Stimulated activated CD4-positive, alpha-beta T cell treated with anti-CD3 and anti-CD28 coated beads, TNF-alpha, amount 100 ng/mL, for 48 hours (primary cell): ENCODE measurements at places on chromosomes 4 and X.

GRCh38 chr4:7390906-7391636 lies 43.7 kb downstream of the PSAPL1 start:
- no peak for DNase-seq

DNA sequence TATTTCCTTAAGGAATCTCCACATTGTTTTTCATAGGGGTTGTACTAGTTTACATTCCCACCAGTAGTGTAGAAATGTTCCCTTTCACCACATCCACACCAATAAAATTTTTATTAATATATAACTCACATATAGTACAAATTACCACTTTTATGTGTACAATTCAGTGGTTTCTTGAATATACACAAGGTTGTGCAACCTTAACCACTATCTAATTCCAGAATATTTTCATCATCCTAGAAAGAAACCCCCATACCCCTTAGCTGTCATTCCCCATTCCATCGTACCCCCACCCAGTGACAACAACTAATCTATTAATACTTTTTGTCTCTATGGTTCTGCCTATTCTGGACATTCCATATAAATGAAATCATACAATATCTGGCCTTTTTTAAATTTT lies 108.3 kb upstream of the USP9X start:
- no peak for DNase-seq

DNA sequence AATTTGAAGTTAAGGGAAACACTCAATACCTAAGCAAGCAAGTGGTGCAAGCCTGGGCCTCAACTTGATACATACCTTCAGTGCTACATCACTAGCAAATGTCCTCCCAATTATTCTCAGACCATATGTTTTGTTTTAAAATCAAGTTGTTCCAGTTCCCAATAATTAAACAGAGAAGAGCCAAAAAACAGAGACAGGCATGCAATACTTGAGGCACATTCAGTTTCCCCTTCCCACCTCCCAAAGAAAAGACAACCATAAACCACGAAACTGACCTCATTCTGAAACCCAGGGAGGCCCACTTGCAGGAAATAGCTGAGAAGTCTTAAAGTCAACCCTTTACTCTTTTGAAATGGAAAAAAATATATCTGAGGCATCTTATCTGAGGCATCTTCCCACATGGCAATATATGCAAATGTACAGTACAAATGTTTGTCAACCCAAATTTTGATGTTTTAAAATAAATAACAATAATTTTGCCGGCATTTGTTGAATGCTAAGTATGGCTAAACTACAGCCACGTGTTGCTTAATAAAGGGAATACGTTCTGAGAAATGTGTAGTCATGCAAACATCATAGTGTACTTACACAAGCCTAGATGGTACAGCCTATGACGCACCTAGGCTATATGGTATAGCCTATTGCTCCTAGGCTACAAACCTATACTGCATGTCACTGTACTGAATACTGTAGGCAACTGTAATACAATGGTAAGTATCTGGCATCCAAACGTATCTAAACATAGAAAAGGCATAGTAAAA lies 147.5 kb downstream of the TSPAN5 start:
- no peak for DNase-seq

DNA sequence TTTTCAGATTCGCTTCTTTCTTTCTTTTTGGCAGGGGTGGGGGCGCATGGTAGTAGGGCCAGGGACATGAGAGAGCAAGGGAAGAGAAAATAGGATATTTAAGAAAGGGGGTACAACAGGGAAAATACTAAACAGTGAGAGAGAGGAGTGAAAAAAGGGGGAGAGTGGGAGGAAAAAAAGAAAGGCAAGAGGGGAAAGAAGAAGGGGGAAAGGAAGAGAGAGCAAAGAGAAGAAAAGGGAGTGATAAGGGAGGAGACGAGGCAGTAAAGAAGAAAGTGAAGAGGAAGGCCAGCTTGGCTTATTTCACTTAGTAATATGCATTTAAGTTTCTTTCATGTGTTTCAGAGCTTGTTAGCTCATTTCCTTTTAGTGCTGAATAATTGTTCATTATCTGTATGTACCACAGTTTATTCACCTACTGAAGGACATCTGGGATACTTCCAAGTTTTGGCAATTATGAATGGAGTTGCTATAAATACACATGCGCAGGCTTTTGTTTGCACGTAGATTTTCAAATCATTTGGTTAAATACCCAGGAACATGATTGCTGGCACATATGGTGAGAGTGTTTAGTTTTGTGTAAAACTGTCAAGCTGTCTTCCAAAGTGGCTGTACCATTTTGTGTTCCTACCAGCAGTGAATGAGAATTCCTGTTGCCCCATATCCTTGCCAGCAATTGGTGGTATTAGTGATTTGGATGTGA lies 37.3 kb downstream of the CASP6 start:
- DNase-seq: no peak

DNA sequence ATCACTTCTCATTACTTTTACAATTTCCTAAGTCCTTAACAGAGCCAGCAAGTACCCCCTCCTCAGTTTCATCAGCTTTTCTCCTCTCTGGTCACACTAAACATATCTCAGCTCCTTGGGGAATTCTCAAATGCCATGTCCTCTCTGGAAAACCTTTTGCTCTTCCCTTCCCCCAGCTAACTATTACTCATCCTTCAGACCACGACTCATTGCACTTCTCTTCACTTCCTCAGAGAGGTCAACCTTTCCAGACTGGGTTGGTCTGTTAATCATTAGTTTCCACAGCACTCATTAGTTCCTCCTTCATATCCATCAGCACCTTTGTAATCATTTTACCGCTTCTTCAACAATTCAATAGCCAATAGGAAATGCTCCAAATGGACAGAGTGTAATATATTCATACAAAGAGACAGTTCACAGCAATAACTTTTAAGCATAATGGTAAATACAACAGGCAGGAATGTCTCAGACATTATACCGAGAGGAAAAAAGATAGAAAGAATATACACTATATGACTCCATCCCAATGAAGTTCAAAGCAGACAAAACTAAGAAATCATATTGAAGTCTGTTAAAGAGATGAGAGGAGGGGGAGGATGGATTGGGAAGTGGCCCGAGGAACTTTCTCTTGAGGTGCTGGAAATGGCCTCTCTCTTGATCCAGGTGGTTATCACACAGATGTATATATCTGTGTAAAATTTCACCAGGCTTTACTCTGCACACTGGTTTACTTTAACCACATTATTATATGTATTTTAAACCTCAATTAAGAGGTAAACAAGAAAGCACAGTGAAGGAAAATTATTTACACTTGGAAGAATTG lies 39.6 kb downstream of the DDX60L start:
- DNase-seq: no peak

DNA sequence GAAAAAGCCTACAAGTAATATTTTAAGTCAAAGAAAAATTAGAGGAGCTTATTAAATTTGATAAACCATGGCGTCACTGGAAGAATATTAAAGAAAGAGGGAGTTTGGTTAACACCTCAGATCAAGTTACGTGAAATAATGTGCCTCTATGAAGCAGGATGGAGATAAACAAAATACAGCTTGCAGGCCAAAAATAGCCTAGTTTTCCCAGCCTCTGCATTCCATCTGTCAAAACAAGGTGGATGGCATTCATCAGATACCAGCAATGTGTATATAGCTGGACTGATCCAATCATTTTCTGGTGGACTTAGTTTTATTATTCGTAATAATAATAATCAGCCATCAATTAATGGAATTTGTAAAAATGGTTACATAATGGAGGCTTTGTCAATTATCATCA lies 230.7 kb downstream of the NR3C2 start:
- DNase-seq: no peak

GRCh38 chr4:74638001-74638400 lies 156.3 kb downstream of the BTC start:
- DNase-seq: no peak

- no peak for DNase-seq
Observed at GRCh38 chr4:3286335-3287175, 6.3 kb upstream of the RGS12 start.

GRCh38 chr4:5018603-5019002 lies 655 bp downstream of the CYTL1 start:
- DNase-seq: no peak

DNA sequence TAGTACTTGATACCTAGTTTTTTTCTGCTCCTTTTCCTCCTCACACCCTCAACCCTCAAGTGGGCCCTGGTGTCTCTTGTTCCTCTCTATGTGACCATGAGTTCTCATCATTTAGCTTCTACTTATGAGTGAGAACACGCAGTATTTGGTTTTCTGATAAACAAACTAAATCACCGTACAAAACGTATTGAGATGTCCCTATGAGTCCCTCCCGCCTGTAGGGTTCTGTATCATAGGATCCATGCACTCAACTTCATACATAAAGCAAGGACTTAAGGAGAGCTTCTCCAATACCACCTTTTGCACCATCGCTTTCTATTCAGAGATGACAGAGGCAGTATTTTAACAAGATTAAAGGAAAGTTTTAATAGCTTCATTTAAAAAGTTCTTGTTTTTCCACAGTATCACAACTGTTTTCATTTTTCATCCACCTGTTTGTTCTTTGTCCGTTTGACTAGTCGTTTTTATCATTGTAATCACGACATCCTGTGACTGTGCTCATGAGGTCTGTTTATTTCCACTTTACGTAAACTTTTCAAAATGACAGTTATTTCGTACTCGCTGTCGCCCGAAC lies 457 bp upstream of the RAB9A start:
- DNase-seq: no peak

DNA sequence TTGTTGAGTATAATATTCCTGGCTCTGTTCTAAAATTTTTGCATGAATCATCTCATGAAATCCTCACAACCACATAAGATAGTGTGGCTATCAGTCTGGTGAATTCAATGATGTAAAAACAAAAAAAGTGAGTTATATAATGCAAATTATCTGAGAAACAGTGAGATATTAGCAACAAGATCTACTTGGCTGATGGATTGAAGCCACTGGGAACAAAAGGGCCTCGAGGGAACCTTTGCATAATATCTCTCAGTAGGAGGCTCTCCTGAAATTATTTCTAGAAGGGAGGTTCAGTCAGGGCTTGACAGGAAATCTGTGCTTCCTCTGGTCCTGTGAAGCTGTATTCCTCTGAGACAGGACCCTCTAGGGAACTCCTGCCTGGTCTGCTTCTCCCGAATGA lies 30.1 kb upstream of the NUP54 start:
- DNase-seq: no peak

DNA sequence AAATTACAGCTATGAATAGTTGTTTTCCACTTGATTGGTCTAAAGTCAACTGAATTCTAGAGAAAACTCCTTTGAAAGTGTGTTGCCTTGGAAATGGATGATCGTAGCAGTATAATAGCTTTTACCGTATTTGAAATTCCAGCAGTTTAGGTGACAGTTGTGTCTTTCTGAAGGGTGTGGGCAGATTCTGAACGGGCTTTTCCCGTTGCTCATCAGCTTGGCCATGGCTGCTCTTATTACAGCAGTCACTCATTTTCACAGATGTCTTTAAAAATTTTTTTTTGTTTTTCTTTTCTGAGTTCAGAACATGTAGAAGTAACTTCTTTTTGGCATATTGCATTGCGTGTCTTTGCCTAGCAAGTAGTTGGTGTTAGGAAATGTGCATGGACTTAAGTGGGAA lies 69.6 kb upstream of the SLC4A4 start:
- no peak for DNase-seq

- no peak for DNase-seq
Observed at GRCh38 chrX:134460862-134461220, 876 bp downstream of the HPRT1 start.

GRCh38 chr4:87823724-87824123 lies 9.0 kb upstream of the MEPE start:
- DNase-seq: no peak
